ENCODE measurements at places on chromosomes 3 and 15.

- peak; percentile 40 for DNase-seq
These were observed 163.6 kb upstream of the PRICKLE2 start for GRCh38 chr3:64388886-64389285.

DNA sequence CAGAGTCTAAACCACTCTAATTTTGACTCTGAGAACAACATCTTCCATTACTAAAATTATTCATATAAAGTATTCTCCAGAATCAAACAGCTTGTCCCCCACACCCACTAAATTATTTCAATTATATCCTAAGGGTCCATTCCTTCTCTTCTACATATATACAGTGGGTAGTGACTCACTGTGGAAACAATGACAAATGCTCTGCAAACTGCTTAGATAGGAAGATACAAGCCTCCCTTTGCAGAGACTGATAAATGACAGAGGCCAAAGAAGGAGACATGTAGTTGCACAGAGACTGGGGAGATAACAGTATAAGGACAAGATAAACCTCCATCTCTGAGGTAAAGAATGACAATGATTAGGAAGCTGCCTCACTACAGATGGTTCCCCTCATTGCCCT is 1087.4 kb downstream of the AGBL1 start:
- DNase-seq = peak; percentile 81

GRCh38 chr3:187725653-187726370 is 19.5 kb downstream of the BCL6 start:
- no peak for DNase-seq

- DNase-seq = peak; percentile 55
These were observed 43.8 kb upstream of the TRA2B start for GRCh38 chr3:185981621-185982020.

GRCh38 chr15:39406485-39406884 is 174.4 kb upstream of the THBS1 start:
- no peak for DNase-seq

- DNase-seq = no peak
These were observed 43.5 kb downstream of the FMN1 start for GRCh38 chr15:33150971-33151370.

DNA sequence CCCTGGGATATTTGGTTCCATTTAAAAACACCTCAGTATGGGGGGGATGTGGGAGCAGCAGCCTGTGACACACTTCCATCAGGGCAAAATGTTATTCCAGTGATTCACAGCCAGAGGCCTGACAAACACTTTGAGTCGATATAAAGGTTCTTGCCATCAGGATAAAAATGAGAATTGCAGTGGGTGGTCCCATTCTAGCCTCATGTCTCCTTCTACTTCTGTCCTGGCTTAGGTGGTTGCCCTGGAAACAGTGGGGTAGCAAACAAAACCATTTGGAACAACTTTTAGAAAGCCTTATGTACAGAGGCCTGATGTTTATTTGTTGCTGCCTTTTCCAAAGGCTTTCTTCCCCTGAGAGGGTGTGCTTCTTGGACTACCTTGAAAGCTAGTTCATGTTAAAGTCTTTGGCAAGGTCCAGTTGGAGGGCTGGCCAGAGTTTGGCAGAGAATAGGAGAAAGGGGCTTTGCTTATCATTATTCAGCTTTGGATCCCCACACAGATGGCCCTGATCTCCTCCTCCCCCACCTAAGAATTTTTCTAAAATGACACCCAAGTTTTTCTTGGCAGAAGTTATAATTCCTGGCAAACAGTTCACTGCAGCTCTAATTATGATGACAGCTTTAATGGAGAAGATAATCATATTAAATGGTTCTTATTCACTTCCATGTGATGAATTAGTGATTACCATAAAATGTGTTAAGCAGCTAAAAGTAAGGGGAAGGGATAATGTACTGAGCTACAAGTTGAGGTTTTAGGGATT is 84.2 kb upstream of the ZNF280D start:
- peak; percentile 71 for DNase-seq

GRCh38 chr3:52649461-52650210 is 36.1 kb downstream of the PBRM1 start:
- DNase-seq = no peak

DNA sequence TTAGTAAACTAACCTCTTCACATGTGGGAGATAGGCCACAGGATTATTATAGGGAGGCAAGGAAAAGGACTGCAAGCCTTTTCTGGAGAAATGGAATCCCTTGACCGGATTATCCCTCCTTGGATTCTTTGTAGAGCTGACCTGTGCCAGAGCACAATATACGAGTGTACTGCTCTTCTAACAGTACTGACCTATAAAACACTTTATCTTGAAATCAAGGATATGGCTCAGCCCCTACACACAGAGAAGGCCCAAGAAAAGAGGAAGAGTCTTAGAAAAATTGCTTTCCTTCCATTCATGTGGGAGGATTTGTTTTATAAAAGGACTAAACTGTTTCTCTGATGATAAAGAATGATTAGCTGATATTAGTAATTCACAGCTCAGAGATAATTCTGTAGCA is 42.2 kb downstream of the DMXL2 start:
- no peak for DNase-seq

- DNase-seq = no peak
These were observed 281.4 kb downstream of the ADAMTS17 start for GRCh38 chr15:100060276-100060926.

DNA sequence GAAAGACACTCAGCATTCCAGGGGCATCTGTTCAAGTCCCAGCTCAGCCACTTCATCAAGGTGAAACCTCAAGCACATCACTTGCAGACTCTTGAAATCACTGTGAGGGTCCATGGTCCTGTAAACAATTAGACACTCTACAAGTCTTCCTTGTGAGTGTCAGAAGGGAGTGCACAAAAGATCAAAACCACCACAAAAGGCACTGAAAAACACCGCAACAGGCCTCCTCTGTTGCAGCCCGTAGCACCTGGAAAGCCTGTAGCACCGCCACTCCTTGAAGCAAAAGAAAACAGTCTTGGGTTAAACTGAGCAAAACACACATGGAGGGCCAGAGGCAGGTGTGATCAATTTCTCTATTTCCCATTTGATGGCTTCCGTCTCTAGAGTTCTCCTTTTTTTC is 63.8 kb upstream of the SNRK start:
- DNase-seq = no peak

- no peak for DNase-seq
These were observed 31.3 kb downstream of the CCDC54 start for GRCh38 chr3:107408513-107408912.

GRCh38 chr3:15451216-15452113 is 24.1 kb downstream of the EAF1 start:
- DNase-seq = no peak

DNA sequence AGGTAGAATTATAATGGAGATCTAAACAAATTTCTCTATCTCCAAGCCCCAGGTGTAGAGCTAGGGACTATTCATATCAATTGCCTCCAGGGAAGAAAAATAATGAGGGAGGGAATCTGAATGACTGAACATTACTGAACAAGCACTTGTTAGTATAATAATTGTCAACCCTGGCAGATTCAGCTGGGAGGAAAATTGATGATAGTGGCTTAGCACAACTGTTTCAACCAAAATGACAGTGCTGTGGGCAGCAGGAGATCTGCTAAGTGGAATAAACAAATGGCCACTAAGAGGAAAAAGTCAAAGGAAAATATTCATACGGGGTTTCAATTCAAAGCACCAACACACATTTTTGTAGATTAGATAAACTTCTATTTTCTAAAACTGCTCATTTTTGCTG is 294.9 kb upstream of the ZNF385D start:
- DNase-seq = no peak

DNA sequence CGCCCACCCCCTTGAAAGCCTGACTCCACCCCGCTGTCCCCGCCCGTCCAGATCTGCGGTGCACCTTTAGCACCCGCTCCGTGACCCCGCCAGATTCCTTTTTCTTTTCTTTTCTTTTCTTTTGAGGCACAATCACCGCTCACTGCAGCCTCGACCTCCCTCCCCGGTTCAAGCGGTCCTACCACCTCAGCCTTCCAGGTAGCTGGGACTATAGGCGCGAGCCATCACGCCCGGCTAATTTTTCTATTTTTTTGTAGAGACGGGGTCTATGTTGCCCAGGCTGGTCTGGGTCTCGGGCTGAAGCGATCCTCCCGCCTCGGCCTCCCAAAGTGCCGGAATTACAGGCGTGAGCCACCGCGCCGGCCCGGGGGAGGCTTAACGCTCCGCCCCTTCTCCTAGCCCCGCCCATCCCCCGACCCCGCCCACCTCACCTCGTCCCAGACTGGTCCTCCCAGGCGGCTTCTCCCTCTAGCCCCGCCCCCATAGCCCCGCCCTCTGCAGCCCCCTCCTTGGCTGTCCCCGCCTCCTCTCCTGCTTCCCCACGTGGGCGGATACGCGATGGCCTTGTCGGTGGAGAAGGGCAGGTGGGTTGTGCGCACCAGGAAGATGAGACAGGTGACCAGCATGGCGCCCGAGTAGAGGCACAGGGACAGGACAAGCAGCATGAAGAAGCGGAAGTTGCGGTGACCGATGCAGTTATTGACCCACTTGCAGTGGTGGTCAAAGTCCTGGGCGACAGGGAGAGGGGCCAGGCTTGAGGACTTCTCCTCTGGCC is 3.2 kb downstream of the ZDHHC19 start:
- peak; percentile 61 for DNase-seq

- peak; percentile 19 for DNase-seq
These were observed 176.0 kb upstream of the BCHE start for GRCh38 chr3:166013073-166013679.

DNA sequence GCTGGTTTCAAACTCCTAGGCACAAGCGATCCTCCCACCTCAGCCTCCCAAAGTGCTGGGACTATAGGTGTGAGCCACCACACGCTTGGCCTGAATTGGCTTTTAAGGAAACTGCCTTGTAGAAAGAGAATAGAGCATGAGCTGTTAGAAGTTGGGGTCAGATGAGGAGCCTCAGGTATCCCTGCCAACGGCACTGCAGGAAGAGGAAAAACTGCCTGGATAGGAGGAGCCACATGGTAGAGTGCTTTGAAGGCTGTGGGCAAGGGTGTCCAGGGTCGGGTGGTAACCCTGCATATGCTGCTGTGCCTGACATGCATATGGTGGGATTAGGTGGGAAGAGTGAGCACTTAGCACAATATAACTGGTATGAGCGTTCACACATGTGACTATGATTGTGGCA is 55.0 kb downstream of the BSN start:
- no peak for DNase-seq

DNA sequence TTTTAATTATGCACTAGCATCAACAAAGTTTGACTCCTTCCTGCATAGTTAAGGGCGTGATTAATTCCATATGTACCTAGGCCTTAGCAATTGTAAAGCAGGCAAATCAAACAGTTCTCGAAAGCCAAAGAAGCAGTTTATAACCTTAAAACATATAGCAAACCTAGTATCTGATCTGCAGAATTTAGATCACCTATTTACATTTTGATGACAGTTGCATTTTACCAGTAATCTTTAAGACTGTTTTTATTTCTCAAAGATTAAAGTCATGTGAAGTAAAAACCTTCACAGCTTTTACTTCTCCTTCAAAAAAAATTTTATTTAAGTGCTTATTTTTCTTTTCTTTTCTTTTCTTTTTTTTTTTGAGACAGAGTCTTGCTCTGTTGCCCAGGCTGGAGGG is 20.9 kb upstream of the UBP1 start:
- DNase-seq = no peak

- DNase-seq = no peak
These were observed 288.9 kb downstream of the FAM43A start for GRCh38 chr3:194974468-194975135.

DNA sequence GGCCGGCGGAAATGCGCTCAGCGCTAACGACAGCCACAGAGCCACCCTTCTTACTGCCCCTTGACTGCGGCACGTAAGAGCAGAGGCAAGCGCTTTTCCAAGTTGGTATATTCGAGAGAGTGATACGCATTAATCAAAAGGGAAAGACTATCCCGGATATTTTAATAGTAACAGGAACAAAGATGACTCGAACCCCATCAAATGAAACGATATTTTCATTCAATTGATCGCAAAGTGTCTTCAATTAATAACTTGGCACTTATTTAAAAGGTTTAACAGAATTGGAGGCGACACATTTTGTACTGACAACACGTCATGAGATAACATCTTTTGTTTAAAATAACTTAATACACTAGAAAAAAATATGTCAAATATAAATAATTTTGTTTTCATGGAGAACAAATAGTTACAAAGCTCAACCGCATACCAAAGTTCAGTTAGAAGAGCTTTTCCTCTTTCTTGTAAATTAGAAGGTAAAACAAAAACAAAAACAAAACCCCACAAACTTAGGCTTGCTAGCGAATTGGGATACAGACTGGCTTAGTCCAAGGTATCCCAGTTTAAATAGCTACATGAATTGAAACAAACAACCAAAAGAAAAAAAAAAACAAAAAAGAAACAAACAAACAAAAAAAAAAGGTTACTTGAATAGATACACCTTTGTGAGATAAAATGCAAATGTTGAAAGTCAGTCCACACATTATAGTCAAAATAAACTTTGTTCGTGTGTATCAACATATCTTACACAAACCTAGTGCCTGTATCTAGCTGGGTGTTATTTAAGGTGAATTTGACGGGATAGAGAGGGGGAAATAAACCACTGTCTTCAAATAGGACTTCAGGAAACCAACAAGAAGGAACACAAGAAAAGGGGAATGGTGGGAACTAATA is 10.2 kb downstream of the SHOX2 start:
- no peak for DNase-seq

Measured in RPMI7951 (cell line).